DND-41 (cell line): ENCODE measurements at places on chromosomes 1 and 21.

GRCh38 chr1:36109041-36109679 is 15.9 kb downstream of the COL8A2 start:
- peak; percentile 20 for DNase-seq
- H3K4me1 ChIP-seq, result no peaks in the 10 kb centered on the region
- H3K36me3 ChIP-seq, result no peaks in the 10 kb centered on the region
- no peaks in the 10 kb centered on the region for H3K27me3 ChIP-seq
- H3K4me3 ChIP-seq, result no peak overlapping the region

DNA sequence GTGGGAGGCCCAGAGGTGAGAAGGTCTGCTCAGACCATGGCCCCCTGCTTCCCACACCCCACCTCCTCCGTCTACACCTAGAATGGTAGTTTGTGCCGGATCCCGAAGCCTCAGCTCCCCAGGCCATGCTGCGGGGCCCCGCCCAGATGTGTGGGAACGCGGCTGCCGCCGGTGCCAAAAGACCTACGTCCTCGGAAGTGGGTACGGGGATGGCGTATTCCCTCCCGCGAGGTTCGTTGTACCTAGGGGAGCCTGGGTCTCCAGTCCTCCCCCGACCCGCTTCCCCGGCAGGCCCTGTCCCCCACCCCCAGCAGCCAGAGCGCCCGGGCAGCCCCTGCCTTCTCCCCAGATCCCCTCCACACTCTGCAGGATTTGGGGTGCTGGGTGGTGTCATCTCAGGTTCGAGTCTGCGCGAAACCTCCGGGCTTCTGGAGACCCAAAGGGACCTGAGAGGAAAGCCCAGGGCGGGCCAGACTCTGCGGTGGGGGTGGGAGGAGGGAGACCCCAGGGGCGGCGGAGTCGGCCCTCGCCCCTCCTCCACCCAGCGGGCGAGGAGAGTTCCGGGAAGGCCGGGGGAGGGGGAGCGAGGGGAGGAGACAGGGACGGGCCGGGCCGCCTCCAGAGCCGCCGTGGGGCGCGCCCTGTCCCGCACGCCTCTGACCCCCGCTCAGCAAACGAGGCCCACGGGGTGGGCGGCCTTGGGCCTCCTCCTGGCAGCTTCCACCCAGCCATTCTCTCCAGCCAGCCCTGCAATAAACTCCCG is 6.2 kb upstream of the PRDM16 start:
- H3K27me3 ChIP-seq, result peaks cover 6% of the 10 kb centered on the region
- no peak overlapping the region for H3K4me3 ChIP-seq
- H3K27ac ChIP-seq, result no peak overlapping the region
- H3K36me3 ChIP-seq, result no peaks in the 10 kb centered on the region
- H3K4me1 ChIP-seq, result no peaks in the 10 kb centered on the region

DNA sequence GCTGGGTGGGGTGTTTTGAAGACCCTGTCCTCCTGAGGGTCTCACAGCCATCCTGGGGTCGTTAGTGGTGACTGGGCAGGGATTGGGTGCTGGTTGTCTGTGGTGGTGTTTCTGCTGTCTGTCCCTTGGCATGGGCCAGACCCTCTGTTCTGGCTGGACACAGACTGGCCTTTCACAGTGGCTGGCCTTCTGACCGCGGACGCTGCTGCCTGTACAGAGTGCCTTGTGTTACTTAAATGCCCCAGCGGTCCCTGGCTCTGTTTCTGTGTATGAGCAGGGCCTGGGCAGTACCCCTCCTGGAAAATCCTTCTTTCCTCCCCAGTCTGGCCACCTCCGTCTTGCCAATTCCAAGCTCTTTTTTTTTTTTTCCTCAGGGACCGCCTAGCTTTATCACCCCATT is 50.9 kb downstream of the SH3BGR start:
- no peaks in the 10 kb centered on the region for H3K4me1 ChIP-seq
- no peaks in the 10 kb centered on the region for H3K36me3 ChIP-seq
- H3K27ac ChIP-seq, result no peak overlapping the region
- DNase-seq, result no peak
- no peak overlapping the region for H3K4me3 ChIP-seq

DNA sequence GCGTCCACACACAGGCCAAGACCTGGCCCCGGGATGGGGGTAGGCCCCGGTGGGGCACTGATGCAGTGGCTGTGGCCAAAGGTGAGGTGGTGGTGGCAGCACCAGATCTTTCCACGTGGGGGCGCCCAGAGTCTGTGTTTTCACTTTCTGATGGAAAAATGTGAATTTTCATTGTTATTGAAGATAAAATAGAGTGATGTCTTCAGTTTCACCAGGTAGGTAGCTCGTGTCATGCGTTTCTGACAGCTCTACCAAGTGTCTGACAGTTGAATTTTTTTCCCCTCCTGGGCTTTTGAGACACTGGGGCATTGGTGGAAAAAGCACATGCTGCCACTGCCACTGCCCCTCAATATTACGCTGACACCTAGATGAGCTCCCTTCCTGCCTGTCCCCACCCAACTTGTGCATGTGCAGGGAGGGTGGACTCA is 40.0 kb upstream of the MAGOH start:
- H3K4me1 ChIP-seq, result no peaks in the 10 kb centered on the region
- H3K4me3 ChIP-seq, result no peak overlapping the region
- DNase-seq, result peak; percentile 61
- no peaks in the 10 kb centered on the region for H3K27me3 ChIP-seq
- peaks cover 93% of the 10 kb centered on the region for H3K36me3 ChIP-seq

GRCh38 chr1:94799206-94799605 is 21.0 kb upstream of the SLC44A3 start:
- no peak overlapping the region for H3K27ac ChIP-seq
- peaks cover 20% of the 10 kb centered on the region for H3K4me1 ChIP-seq
- no peaks in the 10 kb centered on the region for H3K36me3 ChIP-seq
- H3K27me3 ChIP-seq, result no peaks in the 10 kb centered on the region
- H3K4me3 ChIP-seq, result no peak overlapping the region
- no peak for DNase-seq
